Activated naive CD8-positive, alpha-beta T cell treated with anti-CD3 and anti-CD28 coated beads for 36 hours (primary cell): ENCODE measurements at places on chromosomes 2 and 18. TPM values are rescaled to one million over a fixed set of nuclear protein-coding genes. Genes with fewer than 3 reads are reported as not detected.

DNA sequence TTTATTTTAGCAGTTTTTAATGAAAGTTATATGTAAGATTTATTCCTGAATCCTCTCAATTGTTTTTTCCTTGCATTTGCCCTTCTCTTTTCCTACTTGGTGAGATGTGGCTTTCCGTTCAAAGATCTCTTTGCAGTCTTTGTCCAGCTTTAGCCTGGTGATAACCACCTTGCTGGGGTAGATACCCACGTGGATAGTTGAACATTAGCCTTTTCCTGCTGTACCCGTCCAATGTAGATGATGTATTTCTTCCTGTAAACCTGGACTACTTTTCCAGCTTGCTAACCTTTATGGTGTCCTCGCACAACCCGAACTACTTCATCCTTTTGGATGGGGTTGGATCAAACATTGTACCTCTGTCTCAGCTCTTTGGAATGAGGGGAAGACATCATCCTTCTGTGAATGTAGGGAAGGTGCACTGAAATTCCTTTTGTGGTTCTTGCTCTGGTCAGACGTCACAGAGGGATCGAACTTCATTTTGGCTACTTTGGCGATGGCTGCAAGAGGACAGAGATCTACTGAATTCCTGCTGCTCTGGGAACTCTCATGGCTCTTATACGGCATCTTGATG, 293.2 kb upstream of the EPAS1 start:
- H3K27ac ChIP-seq: no peak overlapping the region
- H3K27me3 ChIP-seq: no peaks in the 10 kb centered on the region

DNA sequence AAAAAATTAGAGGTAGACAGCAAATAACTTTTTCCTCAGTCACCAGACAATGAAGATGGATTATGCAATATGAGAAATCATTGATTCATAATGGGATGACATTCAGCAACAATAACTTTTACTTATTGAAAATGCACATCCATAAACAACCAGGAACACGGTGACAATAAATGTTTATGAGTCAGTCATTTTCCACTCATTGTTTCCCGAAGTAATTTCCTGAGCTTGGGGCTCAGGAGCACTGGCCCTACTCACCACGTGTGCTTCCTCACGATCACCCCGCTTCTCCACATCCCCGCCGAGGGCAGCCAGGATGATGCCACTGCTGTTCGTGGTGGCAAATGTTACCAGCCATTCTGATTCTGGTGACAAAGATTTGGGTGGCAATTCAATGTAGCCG, 156.3 kb downstream of the LAMA1 start:
- H3K27ac ChIP-seq: no peak overlapping the region
- no peak for DNase-seq
- H3K4me1 ChIP-seq: no peaks in the 10 kb centered on the region
- no peaks in the 10 kb centered on the region for H3K36me3 ChIP-seq
- no peak overlapping the region for H3K4me3 ChIP-seq

- H3K4me3 ChIP-seq: no peak overlapping the region
- DNase-seq: no peak
- no peaks in the 10 kb centered on the region for H3K36me3 ChIP-seq
- no peaks in the 10 kb centered on the region for H3K4me1 ChIP-seq
These were observed 534.7 kb downstream of the PLCL1 start for GRCh38 chr2:198339116-198339515.

DNA sequence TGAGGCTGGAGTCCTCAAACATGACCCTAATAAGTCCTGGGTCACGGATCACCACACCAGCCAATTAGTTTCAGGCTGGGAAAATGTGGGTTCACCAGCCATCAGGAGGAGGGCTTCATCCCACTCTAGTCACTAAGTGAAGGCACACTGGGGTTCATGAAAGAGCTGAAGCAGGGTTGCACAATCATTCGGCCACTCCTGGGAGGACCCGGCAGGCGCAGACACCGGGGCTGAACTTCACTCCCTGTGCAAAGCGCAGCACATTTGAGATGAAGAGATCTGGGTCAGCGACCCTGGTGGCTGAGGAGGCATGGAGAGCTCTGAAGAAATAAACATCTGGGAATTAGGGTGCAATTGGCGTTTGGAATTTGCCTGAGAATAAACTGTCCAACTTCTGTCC, 684.4 kb upstream of the SALL3 start:
- peaks cover 5% of the 10 kb centered on the region for H3K27me3 ChIP-seq
- no peak overlapping the region for H3K27ac ChIP-seq
- no peaks in the 10 kb centered on the region for H3K4me1 ChIP-seq
- no peak overlapping the region for H3K4me3 ChIP-seq

DNA sequence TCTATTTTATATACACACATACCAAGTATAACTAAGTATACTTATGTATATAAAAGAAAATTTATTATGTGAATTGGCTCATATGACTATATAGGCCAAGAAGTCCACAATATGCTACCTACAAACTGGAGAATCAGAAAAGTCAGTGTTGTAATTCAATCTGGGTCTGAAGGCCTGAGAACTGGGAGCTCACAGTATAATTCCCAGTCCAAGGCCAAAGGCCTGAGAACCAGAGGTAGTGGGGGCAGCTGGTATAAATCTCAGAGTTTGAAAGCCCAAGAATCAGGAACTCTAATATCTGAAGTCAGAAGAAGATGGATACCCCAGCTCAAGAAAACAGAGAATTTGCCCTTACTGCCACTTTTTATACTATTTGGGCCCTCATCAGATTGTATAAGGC, 38.9 kb upstream of the TFPI start:
- no peak for DNase-seq
- no peaks in the 10 kb centered on the region for H3K27me3 ChIP-seq
- no peaks in the 10 kb centered on the region for H3K4me1 ChIP-seq
- no peaks in the 10 kb centered on the region for H3K36me3 ChIP-seq

DNA sequence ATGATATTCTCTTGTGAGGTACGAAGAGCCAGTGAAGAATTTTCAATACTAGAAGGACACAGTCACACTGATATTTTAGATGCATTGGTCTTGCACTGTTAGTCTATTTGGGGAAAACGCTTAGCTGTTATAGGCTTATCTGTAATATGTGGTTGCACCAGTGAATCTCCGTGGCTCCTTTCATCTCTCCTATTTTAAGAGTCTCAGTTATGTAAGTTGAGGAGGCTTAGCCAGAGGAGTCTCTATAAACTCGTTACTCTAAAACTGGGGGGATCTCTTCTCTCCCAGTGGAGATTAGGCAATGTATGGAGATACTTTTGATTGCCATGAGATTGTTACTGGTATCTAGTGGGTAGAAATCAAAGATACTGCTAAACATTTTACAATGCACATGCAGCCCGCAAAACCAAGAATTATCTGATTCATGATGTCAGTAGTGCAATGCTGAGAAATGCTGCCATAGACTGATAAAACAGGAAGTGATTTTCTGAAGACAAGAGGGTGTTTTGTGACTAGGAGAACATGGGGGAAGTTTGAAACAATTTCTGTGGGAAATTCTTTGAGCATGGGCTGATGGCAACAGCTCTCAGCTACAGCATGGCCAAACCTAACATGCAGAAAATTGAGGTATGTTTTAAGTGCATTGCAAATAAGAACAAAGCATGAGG, 339.1 kb downstream of the SOX11 start:
- no peak overlapping the region for H3K27ac ChIP-seq
- H3K4me3 ChIP-seq: no peak overlapping the region
- no peaks in the 10 kb centered on the region for H3K4me1 ChIP-seq
- H3K27me3 ChIP-seq: no peaks in the 10 kb centered on the region
- no peaks in the 10 kb centered on the region for H3K36me3 ChIP-seq

DNA sequence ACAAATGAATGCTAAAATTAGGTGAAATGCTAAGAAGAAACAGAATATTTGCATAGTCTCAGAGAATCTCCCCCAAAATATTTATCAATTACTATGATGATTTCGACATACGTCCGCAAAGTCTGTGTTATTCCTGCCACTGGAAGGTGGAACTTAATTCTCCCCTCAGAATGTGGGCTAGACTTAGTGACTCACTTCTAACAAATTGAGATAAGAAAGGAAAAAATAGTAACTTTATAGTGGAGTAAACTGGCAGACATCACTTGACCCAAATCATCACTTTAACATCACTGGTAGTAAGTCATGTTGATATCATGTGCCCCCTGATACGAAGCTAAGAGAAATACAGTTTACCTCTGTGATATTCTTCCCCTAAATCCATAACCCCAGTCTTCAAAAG, 23.5 kb downstream of the HADHB start:
- no peak for DNase-seq
- no peak overlapping the region for H3K27ac ChIP-seq
- H3K4me3 ChIP-seq: no peak overlapping the region
- no peaks in the 10 kb centered on the region for H3K27me3 ChIP-seq
- H3K36me3 ChIP-seq: peaks cover 2% of the 10 kb centered on the region

GRCh38 chr2:229665158-229665557, 49.2 kb downstream of the DNER start:
- no peaks in the 10 kb centered on the region for H3K4me1 ChIP-seq
- H3K27me3 ChIP-seq: peaks cover 6% of the 10 kb centered on the region
- no peak overlapping the region for H3K27ac ChIP-seq
- DNase-seq: no peak
- H3K4me3 ChIP-seq: no peak overlapping the region

DNA sequence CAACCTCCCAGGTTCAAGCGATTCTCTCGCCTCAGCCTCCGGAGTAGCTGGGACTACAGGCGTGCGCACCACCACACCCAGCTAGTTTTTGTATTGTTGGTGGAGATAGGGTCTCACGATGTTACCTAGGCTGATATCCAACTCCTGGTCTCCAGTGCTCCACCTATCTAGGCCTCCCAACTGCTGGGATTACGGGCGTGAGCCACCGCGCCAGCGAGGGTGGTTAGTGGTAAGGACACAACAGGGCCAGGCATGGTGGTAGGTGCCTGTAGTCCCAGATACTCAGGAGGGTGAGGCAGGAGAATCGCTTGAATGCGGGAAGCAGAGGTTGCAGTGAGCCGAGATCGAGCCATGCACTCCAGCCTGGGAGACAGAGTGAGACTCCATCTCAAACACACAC, 26.6 kb upstream of the DUSP2 start:
- H3K36me3 ChIP-seq: no peaks in the 10 kb centered on the region
- peaks cover 33% of the 10 kb centered on the region for H3K4me1 ChIP-seq
- no peak for DNase-seq
- no peak overlapping the region for H3K27ac ChIP-seq
- H3K4me3 ChIP-seq: no peak overlapping the region

NABP1 gene
- 41.1 TPM for total RNA-seq

FOXD4L1 gene
- total RNA-seq: 0.18 TPM

HOXD8 gene
- not detected for total RNA-seq
